ENCODE measurements at places on chromosomes 11 and 22.

- DNase-seq, result no peak
These were observed 75.6 kb upstream of the HEPHL1 start for GRCh38 chr11:93945596-93945995.

GRCh38 chr11:110524238-110524637 lies 94.5 kb downstream of the FDX1 start:
- DNase-seq, result no peak

- DNase-seq, result no peak
These were observed 11.7 kb upstream of the MRGPRE start for GRCh38 chr11:3243880-3244279.

DNA sequence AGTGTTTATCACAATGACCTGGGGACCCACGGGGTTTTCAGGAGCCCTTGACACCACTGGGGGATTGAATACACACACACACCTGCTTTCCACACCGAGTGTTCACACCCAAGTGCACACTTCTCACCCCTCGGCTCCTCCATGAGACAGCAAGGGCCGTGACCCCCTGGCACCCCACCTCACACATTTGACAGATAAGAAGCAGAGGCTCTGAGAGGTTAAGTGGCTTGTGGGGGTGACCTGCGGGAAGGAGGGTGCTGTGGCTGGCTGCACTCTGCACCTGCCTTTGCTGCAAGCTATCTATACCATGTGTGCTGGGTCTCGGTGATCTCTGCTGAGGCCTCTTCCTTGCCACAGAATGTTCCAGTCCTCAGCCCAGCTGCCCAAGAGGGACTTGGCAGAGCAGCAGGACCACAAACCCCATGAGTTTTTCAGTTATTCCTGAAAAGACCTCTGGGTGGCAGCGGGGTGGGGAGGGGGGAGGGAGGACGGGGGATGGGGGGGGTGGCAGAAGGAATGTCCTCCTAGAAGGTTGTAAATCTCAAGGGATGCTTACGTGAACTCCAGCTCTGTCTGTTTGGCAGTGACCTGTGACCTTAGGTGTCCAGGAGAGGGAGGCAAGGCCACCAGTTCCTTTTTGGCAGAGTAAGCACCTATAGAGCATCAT lies 47.9 kb upstream of the RFPL3 start:
- no peak for DNase-seq

GRCh38 chr11:113314389-113315301 lies at the start of gene TTC12:
TTC12 (plus strand) TSS chr11:113314583; CDS start chr11:113316258, 1,675 bp downstream.
- DNase-seq, result peak; percentile 91

- DNase-seq, result no peak
These were observed 14.7 kb downstream of the ABTB2 start for GRCh38 chr11:34343153-34343552.

DNA sequence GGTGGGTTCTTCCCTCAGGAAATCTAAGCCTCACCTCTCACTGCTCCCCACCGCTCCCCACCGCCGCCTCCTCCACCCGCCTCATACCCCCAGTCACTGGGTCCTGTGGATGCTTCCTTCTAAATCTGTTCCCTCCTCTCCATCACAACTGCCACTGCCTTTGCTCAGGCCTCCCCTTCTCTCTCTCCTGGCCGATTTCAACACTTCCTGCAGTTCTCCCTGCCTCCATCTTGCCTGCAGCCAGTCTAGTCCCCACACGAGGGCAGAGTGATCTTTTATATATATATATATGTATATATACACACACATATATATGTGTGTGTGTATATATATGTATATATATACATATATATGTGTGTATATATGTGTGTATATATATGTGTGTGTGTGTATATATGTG lies 27.8 kb downstream of the CREB3L1 start:
- DNase-seq, result no peak

DNA sequence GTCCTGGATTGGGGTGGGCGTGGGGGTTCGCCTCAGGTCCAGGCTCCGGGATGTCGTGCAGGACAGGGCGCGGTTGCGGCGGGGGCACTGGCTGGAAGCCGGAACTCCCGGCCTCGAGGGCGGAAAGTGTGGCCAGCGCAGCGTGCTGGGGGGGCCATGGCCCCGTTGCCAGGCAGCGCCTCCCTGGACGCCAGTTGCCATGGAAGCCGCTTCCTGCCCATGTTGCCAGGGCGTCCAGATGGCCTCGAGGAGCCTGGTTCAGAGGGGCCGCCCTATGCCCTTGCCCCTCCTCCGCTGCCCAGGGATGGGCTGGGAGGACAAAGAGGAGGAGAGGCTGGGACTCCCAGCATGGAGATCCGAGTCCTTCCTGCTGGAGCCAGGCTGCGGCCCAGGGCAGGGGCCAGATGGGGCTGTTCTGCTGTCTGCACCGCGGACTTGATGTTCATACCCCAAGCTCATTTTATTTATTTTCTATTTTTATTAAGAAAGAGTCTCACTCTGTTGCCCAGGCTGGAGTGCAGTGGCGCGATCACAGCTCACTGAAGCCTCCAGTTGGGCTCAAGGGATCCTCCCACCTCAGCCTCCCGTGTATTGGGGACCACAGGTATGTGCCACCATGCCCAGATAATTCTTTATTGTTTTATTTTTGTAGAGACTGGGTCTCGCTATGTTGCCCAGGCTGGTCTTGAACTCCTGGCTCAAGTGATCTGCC lies 4.6 kb upstream of the CCDC188 start:
- peak; percentile 36 for DNase-seq

- DNase-seq, result no peak
These were observed 8.2 kb downstream of the HORMAD2 start for GRCh38 chr22:30088468-30088867.

DNA sequence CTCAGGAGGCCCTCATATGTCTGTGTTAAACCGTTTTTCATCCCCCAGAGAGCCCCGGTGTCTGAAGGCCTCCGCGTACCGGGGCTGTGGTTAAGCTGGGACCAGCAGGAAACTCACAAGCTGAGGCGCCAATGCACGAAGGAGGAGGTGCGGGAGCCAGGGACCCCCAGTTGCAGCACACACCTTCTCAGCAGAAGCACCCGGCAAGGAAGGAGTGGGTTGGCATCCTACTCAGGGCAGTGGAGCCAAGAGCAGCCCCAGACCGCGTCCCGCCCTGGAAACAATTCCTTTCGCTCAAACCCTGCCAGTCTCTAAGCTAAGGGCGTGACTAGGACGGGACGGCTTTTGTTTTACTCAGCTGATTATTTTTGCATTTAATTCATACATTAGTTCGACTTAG lies 726.9 kb downstream of the BRD1 start:
- DNase-seq, result no peak

DNA sequence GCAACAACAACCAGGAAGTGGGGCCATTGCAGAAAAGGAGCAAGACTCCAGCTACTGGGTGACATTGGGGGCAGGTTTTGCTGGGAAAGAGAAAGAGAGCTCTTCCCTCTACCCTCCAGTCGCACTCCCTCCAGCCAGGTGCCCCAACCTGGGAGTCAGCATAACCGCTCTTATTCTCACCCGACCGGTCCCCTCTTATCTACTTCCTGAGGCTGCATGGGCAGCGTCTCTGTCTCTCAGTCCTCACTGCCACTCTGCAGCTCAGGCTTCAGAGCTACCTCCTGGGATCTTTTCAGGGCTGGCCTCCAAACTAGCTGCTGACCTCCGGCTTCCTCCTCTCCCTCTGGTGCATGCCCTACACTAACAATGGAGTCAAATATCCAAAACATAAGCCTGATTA lies 5.1 kb downstream of the ZNF70 start:
- DNase-seq, result no peak

- DNase-seq, result no peak
These were observed 47.9 kb downstream of the PPP6R3 start for GRCh38 chr11:68508425-68508824.

GRCh38 chr11:35907648-35908431 lies 36.0 kb upstream of the LDLRAD3 start:
- DNase-seq, result no peak

DNA sequence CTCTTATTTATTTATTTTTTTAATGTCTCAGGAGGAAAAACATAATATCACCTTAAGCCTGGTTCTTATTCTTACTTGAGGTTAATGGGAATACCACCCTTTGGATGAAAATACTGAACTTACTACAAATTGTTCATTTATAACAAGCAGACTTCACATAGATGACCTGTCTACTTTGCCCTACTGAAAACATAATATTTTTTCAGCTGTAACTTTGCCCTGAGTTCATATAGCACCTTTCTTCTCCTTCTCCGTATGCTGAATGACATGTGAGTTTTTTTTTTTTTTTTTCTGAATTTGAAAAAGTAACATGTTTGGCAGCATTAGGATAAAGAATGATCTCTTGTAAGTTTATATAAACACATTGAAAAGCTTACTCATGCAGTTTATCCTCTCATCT lies 186.8 kb downstream of the TMEM135 start:
- no peak for DNase-seq

DNA sequence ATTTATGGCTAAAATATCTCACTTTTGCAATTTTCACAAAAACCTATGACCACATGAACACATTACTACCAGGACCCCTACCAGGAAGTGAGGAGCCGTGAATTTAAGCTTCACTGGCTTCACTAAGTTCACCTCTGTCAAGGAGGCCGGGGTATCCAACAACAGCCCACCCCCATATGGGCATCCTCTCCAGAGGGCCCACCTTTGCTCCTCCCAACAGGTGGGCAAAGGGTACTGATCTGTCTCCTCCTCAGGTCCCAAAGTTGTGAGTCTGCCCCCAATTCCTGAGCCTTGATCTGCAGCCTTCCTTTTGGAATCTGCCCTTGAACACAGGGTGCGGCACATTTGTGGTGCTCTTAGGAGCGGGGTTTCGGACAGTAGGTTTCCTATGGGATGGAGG lies 66.9 kb downstream of the OTOG start:
- DNase-seq, result no peak

- DNase-seq, result no peak
These were observed 10.1 kb downstream of the OVOL1 start for GRCh38 chr11:65796726-65797601.

DNA sequence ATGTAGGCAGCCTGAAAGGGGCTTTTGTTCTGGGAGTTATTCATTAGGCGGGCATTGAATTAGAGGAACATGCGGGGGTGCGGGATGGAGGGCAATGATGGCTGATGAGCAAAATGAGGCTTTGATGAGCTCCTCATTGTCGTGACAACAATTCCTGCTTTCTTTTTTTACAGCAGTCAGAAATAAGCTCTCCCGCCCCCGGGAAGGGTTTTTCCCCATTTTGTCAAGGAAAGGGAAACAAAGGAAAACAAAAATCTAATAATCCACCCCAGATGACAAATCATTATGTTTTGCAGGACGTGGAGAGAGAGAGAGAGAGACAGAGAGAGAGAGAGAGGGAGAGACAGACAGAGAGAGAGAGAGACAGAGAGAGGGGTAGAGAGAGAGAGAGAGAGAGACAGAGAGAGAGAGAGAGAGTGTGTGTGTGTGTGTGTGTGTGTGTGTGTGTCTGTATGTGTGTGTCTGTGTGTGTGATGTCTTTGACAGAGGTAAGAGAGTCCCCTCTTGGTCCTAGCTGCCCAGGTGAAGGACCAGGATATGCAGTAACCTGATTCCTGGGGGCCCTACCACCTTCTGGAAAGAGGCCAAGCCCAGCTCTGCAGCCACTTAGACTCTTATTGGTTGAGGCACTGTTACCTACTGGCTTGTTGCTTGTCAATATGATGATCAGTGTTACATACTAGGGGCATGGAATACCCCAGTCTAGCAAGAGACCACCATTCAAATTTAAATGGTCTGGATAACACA lies 46.7 kb upstream of the PARVA start:
- no peak for DNase-seq

DNA sequence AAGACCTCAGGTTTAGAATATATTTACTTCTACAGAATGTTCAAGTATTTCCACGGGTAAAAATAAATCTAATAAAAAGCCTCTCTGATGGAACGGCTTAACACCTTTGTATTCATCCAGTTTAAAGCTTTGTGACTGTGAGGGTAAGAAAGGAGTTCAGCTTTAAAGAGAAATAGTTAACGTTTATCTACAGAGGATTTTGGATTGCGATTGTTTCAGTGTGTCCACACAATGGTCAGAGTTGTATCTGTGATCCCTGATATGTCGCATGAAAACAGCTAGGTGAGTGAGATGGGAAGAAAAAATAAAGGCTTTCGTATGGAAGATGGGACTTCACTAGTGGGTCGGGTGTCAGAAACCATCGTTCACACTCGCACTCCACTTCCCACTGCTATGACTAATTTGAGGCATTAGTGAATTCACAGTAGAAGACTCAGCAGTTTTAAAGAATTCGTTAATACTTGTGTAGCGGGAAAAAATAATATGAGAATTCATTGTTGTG lies 1.6 kb downstream of the APLP2 start:
- DNase-seq, result no peak

- DNase-seq, result no peak
These were observed 118.4 kb downstream of the RBFOX2 start for GRCh38 chr22:35910003-35910769.

DNA sequence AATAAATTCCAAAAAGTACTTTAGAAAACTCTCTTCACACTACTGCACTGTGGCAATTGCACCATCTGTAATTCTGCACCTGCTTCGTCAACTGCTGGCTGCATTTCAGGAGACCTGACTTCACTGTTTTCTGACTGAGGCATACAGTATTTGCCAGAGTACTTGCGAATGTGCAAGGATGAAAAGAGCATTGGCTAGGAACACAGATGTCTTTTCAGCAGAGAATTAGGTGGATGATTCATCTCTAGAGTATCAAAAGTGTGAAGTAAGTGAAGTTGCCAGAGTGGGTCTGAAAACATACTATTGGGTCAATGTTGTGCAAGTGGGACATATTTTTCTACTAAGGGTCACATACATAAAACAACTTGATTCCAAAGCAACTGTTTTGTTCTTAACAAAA lies 427.5 kb upstream of the CCDC90B start:
- no peak for DNase-seq

DNA sequence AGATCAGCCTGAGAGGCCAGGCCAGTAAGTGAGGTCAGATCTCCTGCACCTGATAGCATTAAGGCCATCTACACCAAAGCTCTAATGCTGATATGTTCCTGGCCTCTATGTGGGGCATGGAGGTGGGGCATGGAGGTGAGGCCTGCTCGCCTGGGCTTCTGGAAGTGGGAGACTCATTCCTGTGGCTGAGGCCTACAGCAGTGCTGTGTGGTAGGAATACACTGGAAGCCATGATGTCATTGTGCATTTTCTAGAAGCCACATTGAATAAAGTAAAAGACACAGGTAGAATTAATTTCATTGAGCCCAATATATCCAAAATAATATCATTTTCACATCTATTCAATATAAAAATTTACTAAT lies 2.7 kb downstream of the PNPLA3 start:
- no peak for DNase-seq

DNA sequence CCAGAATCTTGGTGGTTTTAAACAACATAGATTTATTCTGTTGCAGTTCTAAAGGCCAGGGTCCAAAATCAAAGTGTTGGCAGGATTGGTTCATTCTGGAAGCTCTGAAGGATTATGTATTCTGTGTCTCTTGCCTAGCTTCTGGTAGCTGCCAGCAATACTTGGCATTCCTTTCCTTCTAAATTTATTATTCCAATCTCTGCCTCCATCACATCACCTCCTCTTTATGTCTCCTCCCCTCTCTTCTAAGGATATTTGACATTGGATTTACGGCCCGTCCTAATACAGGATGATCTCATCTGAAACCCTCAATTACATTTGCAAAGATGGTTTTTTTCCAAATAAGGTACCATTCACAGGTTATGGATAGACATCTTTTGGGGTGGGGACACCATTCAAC lies 186.5 kb downstream of the SBF2 start:
- DNase-seq, result no peak

GRCh38 chr11:35980686-35981390 lies 37.0 kb downstream of the LDLRAD3 start:
- no peak for DNase-seq

- no peak for DNase-seq
These were observed 86.8 kb downstream of the PRMT3 start for GRCh38 chr11:20474176-20474881.

GRCh38 chr11:68042219-68043028 lies 3.6 kb downstream of the TCIRG1 start:
- no peak for DNase-seq

GRCh38 chr11:61802605-61803004 lies 9.9 kb downstream of the FEN1 start:
- DNase-seq, result no peak
